ENCODE measurements at places on chromosomes 3 and 15. TPM values are rescaled to one million over a fixed set of nuclear protein-coding genes. Genes with fewer than 3 reads are reported as not detected.

The CYP11A1 gene
- 2.6 TPM for polyA plus RNA-seq

The TMEM108 gene
- 19.8 TPM for polyA plus RNA-seq

The GPX1 gene
- polyA plus RNA-seq: 144 TPM

The TRIM42 gene
- not detected for polyA plus RNA-seq

The AQP9 gene
- 0.22 TPM for polyA plus RNA-seq

The NMB gene
- polyA plus RNA-seq: 1.5 TPM

The SEMA6D gene
- polyA plus RNA-seq: 59.9 TPM

The CKMT1A gene
- polyA plus RNA-seq: 1.9 TPM

The MUC20 gene
- polyA plus RNA-seq: 1.8 TPM

DNA sequence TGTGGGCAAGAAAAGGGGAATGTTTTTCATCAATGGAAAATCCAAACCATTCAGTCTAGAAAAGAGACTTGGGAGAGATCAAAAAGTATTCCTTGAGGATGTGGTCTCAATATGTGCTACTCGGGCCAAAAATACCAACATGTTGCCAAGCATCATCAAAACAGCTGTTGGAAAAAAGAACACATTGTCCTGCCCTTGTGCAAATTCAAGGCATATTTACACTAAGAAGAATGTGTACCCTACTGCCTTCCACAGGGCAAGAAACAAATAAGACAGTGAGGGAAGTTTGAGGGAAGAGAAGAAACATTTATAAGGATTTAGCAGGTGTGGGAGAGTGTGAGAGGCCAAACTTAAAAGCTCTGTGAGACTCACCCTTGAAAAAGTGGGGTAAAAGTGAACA lies 252.1 kb downstream of the NTRK3 start:
- DNase-seq: no peak

DNA sequence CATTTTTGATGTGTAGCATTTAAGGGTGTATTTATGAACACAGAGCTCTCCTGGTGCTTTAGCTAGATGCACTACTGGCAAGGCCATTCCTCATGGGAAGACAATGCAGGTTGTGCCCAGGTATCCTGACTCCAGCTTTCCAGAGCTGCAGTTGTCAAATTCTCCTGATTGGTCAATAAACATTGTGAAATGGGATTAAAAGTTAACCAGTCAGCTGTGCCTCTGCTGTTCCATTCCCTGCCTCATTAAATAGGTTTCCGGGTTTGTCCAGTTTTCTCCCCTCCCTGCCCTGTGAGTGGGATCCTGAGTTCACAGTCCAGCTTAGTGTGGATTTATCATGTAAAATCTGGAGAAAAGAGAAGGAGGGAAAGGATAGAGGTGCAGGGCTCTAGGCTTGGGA lies 207.3 kb downstream of the SQOR start:
- no peak for DNase-seq

- no peak for DNase-seq
Measured at GRCh38 chr15:87873516-87873915, 383.0 kb downstream of the NTRK3 start.

DNA sequence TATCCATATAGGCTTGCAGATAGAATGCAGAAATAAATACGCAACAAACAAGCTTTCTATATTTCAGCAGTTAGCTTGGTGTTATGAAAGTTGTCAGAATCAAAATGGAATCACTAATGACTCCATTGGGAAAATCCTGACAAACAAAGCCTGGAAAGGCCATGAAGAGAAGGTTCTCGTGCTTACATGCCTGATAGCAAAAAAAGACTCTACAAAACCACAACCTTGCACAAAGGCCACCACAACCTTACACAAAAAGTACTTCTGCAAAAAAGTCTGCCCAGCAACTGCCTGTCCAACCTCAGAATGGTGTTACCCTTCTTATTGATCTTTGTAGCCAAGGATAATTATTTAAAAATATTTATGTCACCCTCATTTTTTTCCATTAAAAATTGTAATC lies 14.4 kb upstream of the PLSCR1 start:
- no peak for DNase-seq

DNA sequence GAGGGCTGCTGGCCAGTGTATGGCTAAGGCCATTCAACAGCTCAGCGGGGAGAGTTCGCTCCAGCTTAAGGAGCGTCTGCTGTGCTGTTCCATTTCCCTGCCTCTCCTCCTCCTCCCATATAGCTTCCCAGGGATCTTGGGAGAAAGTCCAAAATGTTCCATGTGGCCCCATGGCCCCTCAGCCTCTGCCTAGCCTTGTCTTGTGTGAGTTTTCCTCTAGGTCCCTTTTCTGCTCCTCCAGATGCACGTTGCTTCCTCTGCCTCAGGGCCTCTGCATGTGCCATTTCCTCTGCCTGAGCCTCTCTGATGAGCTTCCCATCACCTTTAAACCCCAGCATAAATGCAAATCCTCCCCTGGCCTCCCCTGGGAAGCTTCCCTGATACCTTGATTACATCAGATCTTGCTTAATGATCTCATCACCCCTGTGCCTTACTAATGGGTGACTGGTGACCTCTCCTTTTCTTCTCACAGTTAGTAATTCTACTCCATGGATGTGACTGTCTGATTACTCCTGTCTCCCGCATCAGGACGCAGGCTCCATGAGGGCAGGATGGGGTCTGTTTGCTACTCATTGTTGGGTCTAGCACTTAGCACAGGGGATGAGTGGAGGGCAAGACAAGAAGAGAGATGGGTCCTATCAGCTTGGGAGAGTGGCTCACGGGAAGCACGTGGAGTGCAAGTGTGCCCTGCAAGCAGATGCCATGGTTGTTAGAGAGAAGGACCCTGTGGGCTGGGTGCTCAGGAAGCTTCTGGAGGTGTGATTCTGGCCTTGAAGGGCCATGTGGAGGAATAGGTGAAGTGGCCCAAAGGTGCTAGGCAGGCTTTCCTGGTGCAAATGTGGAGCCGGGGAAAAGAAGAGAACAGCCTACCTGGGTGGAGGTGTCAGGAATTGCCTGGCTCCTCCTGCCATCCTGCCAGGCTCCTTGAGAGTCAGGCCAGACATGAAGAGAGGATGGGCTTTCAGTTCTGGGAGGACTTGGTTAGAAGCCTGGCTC lies 23.8 kb downstream of the ITGA11 start:
- no peak for DNase-seq

GRCh38 chr3:181442066-181442465 lies 269.7 kb upstream of the SOX2 start:
- no peak for DNase-seq

DNA sequence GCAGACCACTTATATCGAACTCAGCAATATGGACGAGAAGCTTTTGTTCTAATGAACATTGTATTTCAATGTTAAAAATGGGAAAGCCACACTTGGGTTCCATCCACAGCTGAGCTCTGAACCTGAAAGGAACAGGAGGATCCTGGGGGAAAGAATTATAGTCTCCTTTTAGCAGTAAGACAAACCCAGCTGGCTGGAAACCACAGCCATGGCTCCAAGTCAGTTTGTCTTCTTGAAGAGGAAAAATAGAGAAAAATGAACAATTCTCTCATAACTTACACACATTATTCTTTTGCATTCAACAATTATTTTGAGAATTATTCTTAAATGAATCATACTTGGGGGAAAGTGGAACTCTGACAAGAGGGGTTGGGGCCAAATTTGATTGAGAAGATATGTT lies 149.2 kb upstream of the VEPH1 start:
- peak; percentile 31 for DNase-seq

DNA sequence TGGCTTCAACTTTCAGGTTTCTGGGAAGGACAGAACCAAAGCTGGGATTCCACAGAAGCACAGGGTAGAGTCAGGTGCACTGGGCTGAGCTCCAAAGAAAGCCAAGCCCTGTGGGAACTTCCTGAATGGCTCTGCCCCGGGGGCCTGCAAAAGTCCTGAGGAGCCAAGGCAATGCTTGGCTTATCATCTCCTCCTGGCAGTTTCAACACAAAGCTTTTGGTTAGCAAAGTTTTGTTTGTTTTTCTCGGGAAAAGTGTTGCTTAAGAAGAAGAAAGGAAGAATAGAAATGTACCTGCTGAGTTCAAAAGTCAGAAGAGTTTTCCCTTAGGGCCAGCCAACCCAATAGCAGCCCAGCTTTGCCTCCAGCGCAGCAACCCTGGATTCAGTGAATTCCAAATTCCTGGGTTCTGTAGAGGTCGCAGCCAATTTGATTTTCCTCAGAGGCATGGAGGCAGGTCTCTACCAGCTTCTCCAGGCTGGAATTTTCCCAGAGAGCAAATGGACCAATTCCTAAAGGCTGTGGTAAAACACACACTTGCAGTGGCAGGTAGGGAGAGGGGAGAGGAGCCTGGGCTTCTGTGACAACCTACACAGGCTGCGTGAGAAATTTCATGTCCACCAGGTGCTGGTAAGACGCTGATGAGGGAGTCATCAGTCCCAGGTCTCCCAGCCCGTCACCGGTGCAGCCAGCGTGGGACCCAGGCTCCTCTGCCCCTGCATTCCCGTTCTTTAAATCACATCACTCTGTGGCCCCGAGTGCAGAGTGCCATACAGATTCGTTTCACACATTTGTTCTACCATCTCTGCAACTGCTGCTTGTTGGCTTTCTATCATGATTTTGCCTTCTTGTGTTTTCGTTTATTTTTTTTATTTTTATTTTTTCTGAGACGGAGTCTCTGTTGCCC lies 54.3 kb upstream of the SNRPA1 start:
- DNase-seq: no peak

DNA sequence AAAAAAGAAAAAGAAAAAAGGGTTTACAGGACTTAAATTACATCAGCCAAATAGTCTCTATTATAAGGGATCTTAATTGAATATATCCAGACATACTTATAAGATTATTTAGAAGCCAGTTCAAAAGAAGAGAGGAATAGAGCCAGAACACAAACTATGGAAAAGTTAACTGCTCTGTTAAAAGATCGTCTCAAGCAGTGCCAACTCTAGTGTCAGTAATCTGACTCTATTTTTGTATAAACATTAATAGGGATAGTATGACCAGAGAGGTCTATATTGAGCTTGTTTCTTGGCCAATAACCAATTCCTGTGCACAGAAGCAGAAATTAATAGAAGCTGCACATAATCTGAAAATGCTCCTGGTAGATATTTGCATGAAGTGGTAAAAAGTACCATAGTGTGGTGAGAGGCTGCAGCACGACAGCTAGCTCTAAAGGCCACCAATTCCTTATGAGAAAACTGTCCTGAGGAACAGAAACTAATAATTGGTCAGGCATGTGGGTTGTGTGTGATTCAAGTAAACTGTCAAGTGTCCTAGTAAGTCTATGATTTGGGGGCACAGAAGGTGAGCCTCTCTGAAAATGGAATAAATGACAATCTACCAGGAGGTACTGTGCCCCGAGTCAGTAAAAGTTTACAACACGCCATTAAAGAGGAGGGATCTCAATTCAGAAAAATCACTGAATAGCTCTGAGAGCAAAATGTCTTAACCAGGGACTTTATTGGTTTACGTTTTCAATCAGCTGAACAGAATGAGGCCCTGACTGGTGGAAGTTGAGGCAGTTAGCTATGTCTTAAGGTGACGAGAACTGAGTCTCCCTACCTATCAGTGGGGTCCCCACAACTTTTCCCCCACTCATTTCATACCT lies 51.5 kb upstream of the NANOGP8 start:
- no peak for DNase-seq

- DNase-seq: no peak
Measured at GRCh38 chr3:141795276-141795675, 32.1 kb downstream of the GRK7 start.

DNA sequence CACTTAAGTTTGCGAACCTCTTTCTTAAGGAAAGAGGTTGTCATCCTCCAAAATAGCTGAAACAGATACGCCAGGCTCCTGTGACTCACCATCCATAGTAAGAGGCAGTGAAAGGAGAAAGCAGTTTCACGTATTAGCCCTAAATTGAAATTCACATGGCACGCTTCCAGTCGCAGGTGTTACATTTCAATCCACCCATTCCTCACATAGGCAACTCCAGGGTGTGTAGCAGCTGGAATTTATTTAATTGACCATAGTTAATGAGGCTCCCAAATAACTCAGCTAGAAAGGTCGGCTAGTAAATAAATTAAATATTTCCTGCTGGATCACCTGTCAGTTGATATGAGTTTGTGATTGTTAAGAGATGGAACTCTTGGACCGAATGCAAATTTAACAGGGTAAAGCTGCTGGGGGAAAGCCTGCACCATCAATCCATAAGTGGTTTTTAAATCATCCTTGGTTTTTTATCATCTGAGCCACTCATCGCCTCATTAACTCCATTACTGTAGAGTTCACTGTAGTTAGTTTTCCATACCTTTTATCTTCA lies 19.6 kb downstream of the NSUN3 start:
- DNase-seq: peak; percentile 7

- no peak for DNase-seq
Measured at GRCh38 chr3:27596334-27596841, 112.2 kb upstream of the SLC4A7 start.

DNA sequence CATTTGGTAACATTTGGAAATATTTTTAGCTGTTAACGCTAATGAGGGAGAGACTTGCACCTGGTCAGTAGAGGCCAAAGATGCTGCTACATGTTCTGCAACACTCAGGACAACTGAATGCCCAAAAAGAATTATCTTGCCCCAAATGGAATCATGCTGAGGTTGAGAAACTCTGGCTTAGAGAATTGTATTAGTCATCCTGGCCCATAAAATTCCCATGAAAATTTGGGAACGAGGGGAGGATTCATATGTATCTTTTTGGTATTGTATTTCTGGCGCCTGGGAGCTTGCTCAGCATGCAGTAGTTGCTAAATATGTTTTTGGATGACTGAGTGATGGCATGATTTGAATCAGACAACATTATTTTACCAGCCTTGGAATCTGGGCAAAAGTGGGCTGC lies 59.9 kb downstream of the CHL1 start:
- no peak for DNase-seq

Data from muscle of back (tissue), 13 donors.